ENCODE measurements at places on chromosomes 11 and 22.

GRCh38 chr11:35257281-35257680, 118.3 kb downstream of the CD44 start:
- DNase-seq, result no peak

GRCh38 chr11:18676803-18677202, 21.8 kb upstream of the TMEM86A start:
- no peak for DNase-seq

GRCh38 chr11:130547761-130548490, 99.5 kb downstream of the ADAMTS15 start:
- DNase-seq, result no peak

DNA sequence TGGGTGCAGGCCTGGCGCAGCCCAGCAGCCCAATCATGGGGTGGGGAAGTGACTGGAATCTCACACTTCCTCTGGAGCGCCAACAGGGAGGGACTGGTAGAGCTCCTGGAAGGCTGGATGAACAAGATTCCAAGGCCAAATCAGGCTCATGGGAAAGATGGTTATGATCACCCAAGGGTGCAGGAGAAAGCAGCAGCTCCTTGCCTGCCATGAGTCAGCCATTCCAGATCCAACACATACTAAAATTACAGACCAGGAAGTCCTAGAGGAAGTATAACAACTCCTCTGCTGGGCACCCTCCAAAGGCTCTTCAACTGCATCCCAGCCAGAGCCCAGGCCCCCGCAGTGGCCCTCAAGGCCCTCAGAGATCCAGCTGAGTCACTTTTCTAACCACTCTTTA, 427.3 kb downstream of the TENM4 start:
- no peak for DNase-seq

DNA sequence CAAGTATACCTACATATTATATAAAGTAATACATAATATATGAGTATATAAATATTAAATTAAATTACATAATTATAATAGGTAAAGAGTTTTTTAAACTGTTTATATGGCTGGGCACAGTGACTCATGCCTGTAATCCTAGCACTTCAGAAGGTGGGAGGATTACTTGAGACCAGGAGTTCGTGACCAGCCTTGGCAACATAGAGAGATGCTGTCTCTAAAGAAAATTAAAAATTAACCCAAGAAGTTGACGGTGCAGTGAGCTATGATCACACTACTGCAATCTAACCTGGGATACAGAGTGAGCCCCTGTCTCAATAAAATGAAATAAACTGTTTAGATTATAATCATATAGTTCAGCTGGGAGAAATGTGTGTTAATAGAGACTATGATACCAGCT, 363.0 kb downstream of the DDX10 start:
- DNase-seq, result no peak

- DNase-seq, result no peak
These were observed 113.2 kb downstream of the TMEM135 start for GRCh38 chr11:87150936-87151335.

- DNase-seq, result no peak
These were observed 76.7 kb downstream of the TRIM29 start for GRCh38 chr11:120061036-120061760.

DNA sequence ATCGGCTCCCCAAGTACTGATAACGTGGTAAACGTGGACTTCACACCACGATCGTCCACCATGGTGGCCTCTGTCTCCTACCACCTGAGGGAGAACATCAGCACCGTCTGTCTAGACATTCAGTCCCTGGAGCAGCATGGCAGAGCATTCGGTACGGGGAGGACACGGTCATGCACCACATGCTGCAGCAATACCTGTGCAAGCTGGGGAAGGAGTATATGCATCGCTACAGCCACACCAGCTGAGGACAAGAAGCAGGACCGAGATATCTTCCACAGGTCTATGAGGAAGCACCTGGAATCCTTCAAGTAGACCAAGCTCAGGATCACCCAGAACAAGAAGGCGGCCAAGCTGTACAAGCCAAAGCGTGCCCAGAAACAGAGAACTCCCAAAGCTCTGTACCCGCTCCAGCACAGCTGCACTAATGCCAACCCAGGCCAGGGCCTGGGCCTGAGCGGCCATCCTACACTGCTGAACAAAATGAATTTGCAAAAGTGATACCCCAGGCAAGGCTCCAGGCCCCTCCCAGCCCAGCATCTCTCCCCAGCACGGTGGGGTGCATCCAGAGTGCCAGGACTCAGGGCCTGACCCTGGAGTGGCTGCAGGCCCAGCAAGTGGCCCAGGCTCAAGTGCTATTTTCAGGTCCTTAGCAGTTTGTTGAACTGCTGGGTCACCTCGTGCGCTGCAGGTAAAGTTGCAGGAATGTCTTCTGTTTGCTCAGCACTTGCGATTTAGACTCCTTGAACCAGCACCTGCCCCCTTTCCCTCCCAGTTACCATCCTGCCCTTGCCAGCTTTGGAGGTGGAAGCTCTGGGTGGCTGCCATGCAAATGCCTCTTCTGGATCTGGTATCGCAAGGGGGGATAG, 119.3 kb upstream of the SERPIND1 start:
- no peak for DNase-seq

Measured in HepG2 (cell line).